ENCODE measurements at places on chromosomes 3 and 15.

- no peak for DNase-seq
Observed at GRCh38 chr15:99385865-99386264, 134.6 kb downstream of the LRRC28 start.

DNA sequence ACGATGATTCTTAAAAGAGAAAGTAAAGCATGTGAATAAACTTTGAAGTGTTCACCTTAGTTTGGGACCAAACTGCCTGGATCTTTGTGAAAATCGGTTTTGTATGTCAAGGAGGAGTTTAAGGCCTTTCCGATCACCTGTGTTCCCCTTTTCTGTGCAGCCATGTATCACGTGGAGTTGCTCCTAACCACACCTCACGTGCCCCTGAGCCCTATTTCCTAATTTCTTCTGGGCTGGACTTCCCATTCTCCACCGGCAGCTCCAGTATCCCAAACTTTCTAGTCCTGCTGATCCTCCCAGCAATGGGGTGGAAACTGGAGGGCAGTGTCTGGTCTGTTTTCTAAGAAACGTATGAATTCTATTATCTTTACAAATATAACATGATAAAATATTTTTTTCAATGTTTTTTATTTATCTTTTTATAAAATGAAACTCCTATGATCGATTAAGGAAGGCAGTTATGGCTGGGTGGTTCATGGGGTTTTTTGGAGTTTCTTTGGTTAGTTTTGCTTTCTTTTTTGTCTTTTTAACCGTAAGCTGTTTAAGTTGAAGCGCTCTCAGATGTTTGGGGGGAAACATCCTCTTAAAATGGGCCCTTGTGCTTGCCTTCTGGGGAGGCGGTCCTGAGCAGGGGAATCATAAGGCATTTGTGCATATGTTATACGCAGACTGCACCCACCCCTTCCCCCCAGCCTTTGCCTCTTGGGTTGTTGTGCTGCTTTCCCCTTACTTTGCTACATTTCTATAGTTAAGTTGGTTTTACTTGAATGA is 43.6 kb upstream of the WWTR1 start:
- no peak for DNase-seq

GRCh38 chr3:140441006-140441405 is 236.9 kb upstream of the TRIM42 start:
- DNase-seq = no peak

GRCh38 chr15:27549746-27550145 is 549.4 kb downstream of the OCA2 start:
- DNase-seq = no peak

GRCh38 chr3:72238010-72238691 is 453.2 kb upstream of the PROK2 start:
- DNase-seq = no peak

- no peak for DNase-seq
Observed at GRCh38 chr3:14208977-14209394, 30.4 kb downstream of the LSM3 start.

GRCh38 chr15:98711810-98712209 is 63.5 kb downstream of the IGF1R start:
- DNase-seq = no peak

GRCh38 chr15:69699096-69699495 is 246.5 kb downstream of the RPLP1 start:
- no peak for DNase-seq

- no peak for DNase-seq
Observed at GRCh38 chr3:5192571-5193365, 5.3 kb downstream of the EDEM1 start.

- no peak for DNase-seq
Observed at GRCh38 chr15:69156736-69157381, 3.6 kb upstream of the GLCE start.

GRCh38 chr15:80587816-80588456 is 107.2 kb upstream of the ABHD17C start:
- no peak for DNase-seq

- DNase-seq = no peak
Observed at GRCh38 chr3:42290966-42291714, 25.2 kb upstream of the CCK start.

Measured in stimulated activated CD4-positive, alpha-beta T cell treated with anti-CD3 and anti-CD28 coated beads, Interleukin-1b, Interleukin-23, amount 100 ng/mL, for 24 hours (primary cell).